ENCODE measurements at places on chromosomes 13 and 19. TPM values are rescaled to one million over a fixed set of nuclear protein-coding genes. Genes with fewer than 3 reads are reported as not detected.

The CYSLTR2 gene
- not detected for total RNA-seq

The TLE6 gene
- total RNA-seq = 4.7 TPM

The COL5A3 gene
- total RNA-seq = 3.6 TPM

The GPR12 gene
- not detected for total RNA-seq

Data from A549 treated with RU486 at 1 μM for 4 hours (cell line).